MCF 10A (cell line): ENCODE measurements at places on chromosomes 2 and 18. TPM values are rescaled to one million over a fixed set of nuclear protein-coding genes. Genes with fewer than 3 reads are reported as not detected.

CNRIP1 gene
- 0.84 and 2.4 TPM in 2 replicates for total RNA-seq

GPBAR1 gene
- total RNA-seq: 0.16 TPM in 1 of 2 replicates, not detected in the other

CYBRD1 gene
- total RNA-seq: 8.9 and 15.8 TPM in 2 replicates

UGT1A8 gene
- total RNA-seq: not detected in 2 replicates
